ENCODE measurements at places on chromosomes 6 and 20.

GRCh38 chr20:6614836-6615235, 152.7 kb upstream of the BMP2 start:
- DNase-seq: no peak

DNA sequence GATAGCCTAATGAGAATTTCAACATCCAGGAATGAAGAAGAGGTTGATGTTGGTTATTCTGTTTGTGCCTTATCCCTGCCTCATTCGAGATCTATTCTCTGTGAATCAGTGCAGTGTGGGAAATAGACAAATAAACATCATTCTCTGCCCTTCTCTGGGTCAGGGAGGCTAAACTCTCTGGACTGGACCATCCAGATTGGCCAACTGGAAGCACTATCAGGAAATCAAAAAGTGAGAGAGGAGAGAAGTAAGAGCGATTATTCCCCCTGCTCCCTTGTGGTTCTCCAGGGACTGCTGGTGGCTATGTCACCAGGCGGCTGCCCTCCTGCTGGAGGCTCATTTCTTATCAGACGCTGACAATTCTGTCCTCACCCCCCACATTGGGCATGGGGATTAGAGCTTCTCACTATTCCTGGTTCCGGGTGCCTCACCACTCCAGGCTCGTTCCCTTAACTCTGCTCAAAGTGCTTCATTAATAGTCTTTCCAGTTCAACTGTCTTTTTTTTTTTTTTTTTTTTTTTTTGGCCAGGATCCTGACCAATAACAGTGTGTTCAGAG, 201.7 kb upstream of the RREB1 start:
- DNase-seq: no peak

DNA sequence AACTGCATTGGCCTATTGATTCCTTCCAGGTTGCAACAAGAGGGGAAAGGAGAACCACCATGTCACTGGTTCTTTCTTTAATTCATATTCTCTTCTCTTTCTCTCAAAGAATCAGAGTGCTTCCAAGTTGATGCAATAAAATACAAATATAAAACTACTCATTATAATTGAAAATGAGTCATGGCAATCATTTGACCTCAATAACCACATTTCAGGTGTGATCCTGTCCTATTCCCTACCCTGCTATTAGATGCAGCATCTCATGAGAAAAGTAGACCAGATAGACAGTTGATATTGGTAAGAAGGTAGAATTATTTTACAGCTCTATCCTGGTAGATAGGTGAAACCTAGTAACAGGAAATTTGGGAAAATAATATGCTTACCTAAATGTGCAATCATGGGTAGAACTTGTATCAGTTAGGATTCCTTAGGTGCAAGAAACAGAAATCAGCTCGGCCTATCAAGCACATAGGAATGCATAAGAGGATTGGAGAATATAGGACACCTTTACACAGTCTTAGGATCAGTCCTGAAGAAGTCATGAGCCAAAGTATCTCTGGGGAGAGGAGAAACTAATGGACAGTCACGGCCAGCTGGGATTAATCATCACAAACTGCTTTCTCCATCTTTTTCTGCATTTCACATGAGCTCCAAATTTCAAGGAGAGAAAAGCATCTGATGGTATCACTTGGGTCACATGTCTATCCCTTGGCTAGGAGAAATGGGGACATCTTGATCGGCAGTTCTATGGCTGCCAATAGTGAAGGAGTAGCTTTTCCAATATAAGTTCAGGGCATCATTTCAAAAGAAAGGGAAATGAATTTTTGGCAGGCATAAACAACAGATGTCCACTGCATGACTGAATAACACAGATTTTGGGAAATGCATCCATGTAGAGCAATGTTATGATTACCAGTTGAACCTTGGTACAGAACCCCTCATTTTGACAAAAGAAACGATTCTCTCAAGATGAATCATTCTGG, 19.3 kb upstream of the RNF146 start:
- DNase-seq: no peak

DNA sequence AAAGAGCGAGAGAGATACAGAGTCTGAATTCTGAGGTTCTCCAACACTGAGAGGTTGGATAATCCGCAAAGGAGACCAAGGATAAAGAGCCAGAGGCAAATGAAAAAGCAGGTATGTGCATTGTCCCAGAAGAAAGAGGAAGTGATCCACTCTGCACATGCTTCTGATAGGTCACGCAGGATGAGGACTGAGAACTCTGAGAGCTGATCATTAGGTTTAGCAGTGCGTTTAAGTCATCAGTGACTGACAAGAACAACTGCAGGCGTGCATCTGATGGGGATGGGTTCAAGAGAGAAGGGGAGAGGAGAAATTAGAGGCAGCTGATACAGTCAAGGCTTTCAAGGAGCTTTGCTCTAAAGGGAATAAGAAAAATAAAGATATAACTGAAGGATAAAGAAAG, 301.2 kb upstream of the SGK1 start:
- no peak for DNase-seq

GRCh38 chr6:89295981-89296380, 19.1 kb downstream of the GABRR2 start:
- no peak for DNase-seq

- no peak for DNase-seq
These were observed 596.7 kb downstream of the EPM2A start for GRCh38 chr6:145138469-145139139.

DNA sequence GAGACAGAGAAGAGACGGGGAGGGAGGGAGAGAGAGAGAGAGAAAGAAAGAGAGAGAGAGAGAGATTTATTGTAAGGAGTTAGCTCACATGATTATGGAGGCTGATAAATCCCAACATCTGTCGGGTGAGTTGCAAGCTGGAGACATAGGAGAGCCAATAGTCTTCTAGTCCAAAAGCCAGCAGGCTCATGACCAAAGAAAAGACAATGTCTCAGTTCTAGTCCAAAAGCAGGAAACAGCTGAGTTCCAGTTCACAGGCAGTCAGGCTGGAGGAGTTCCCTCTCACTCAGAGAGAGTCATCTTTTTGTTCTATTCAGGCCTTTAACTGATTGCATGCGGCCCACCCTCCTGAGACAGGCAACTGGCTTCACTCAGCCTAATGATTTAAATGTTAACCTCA, 416.6 kb downstream of the PREX1 start:
- DNase-seq: no peak

GRCh38 chr6:43644940-43645612, at the start of gene RSPH9:
Gene RSPH9, plus strand, starts transcription at chr6:43645036. Its CDS starts 63 bp downstream, at chr6:43645099.
- DNase-seq: peak; percentile 65

DNA sequence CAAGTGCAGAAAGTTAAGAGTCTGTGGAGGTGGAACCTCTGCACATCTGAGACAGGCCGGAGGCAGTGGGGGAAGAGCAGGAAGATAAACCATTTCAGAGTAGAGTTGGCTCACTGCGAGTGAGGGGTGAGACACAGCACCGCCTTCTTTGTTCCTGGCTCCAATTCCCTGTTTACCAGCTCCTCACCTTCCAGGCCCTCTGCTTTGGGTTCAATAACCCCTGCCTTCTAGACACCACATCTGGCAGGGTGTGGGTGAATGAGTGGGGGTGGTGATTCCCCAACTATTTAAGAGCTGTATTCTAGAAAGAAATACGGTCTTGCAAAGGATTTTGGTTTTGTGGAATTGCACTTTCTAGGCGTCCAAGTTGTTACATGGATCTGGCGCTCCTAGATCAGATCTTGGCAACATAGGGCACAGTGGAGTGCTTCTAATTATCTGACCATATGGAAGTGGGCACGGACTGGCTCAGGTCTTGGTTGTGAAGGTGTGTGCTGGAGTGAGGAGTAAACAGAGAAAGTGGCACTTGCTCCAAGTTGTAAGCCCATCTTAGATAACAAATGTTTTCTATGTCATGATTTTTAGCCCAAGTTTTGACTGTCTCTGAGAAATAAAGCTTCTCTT, 141.6 kb upstream of the NRN1 start:
- no peak for DNase-seq

GRCh38 chr20:56566621-56567020, 33.6 kb downstream of the FAM209B start:
- no peak for DNase-seq

GRCh38 chr20:5491455-5491854, 174.7 kb upstream of the PROKR2 start:
- no peak for DNase-seq

GRCh38 chr6:100084991-100085364, 91.0 kb upstream of the MCHR2 start:
- DNase-seq: no peak

DNA sequence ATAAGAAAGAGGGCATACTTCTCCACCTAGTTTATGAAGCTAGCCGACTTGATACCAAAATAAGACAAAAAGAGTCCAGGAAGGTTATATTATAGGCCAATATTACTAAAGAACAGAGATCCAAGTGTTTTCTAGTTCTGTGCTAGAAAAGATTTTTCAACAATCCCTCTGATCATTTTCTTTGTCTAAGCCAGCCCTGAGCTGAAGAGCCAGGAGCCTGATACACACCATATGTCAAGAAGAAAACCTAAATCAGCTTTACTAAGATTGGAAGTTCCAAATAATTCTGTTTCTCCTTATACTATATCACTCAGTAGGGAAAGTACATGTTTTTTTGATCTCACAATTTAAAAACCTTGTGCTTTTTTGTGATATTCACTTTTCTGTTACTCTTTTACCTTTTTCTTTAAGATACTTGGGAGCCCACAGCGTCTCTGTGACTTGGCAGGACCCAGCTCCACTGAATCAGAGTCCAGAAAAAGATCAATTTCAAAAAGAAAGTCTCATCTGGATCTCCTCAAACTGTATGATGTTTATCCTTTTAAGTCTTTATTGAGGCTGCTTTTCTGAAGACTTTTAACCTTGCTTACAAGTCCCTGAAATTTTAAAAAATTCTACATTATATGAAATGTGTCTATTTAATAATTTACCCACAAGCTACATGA, 43.0 kb upstream of the PBOV1 start:
- no peak for DNase-seq

- no peak for DNase-seq
These were observed 623.3 kb downstream of the CD109 start for GRCh38 chr6:74319292-74319691.

- peak; percentile 85 for DNase-seq
These were observed at the start of gene FAM184A for GRCh38 chr6:119078376-119079282. Gene FAM184A, minus strand, starts transcription at chr6:119078664. Its CDS starts 365 bp downstream, at chr6:119078299.

- DNase-seq: no peak
These were observed 243.6 kb downstream of the TFAP2B start for GRCh38 chr6:51062166-51062722.

DNA sequence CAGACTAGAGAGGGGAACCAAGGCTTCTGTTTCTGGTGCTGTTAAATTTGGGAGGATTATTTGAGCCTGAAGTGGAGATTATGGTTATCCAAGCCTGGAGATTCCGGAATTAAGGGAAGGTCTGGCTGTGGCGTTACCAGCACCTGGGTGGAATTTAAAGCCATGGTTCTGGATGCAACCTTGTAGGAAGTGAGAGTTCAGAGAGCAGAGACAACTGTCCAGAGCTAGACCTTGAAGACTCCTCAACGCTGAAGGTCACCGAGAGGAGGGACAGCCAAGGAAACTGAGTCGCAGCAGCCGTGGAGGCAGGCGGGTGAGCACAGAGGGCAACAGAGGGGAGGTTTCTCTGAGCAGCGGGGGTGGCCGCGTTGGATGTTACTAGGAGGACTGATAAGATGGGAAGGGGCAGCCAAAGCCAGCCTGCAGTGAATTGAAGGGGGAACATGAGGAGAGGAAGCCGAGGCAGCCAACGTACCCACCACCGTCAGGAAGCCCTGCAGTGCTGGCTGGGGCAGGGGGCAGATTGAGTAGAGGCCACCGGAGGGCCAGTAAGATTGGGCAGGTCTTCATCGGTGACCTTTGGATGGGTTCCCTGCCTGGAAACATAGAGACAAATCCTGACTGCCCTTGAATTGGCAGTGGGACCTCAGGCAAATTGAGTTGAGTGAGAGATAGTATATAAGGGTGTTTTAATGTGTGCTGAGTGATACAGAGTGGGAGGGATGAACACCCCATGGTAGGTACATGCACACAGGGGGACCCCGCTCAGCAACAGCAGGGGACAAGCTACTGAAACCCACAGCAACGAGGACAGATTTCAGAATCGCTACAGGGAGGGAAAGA, 90.3 kb downstream of the SNX5 start:
- DNase-seq: no peak

DNA sequence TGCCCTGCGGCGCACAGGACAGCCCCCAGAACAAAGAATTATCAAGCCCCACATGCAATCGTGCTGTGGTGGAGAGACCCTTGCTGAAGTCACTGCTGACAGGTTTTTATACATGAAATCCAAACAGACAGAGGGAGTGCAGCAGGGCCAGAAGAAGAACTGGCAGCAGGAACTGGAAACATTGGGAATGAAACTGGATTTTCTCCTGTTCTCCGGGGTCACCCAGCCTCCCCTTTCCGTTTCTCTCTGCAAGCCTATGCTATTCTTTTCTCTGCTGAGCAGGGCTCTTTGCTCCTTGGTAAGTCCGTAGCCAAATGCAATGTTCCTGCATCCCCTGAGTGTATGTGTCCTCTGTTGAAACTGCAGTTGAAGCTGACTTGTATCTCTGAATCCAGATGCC, 63.5 kb upstream of the QKI start:
- DNase-seq: no peak

- DNase-seq: no peak
These were observed 34.2 kb downstream of the FKBP1C start for GRCh38 chr6:63245420-63245819.

DNA sequence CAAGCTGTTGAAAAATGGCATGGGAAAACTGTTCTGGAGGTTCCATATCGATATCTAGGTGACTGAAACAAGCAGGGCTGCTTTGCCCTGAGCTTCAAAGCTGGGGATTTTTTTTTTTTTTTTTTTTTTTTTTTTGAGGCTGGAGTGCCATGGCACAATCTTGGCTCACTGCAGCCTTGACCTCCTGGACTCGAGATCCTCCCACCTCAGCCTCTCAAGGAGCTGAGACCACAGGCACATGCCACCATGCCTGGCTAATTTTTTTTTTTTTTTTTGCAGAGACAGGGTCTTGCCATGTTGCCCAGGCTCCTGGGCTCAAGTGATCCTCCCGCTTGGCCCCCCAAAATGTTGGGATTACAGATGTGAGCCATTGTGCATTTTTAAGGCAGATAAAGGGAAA, 11.0 kb downstream of the ERGIC3 start:
- no peak for DNase-seq

DNA sequence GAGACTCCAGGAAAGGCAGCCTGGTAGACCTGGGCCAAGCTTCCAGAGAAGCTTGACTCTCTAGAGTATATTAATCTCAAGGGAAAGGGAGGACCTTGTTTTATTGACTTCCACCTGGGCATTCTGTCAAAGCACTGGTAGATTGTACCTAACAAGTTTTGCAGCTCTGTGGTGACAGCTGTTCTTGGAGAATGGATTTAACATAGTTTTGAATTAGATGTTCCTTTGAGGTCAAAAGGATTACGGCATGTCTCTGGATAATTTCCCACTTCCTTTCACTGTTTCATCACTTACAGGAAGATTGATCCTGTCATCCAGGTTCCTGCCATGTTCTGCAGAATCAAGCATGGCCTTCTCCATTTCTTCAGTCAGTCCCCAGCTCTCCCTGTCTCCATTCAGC, 246.0 kb downstream of the PHACTR1 start:
- no peak for DNase-seq
